ENCODE measurements at places on chromosomes 1 and 21.

DNA sequence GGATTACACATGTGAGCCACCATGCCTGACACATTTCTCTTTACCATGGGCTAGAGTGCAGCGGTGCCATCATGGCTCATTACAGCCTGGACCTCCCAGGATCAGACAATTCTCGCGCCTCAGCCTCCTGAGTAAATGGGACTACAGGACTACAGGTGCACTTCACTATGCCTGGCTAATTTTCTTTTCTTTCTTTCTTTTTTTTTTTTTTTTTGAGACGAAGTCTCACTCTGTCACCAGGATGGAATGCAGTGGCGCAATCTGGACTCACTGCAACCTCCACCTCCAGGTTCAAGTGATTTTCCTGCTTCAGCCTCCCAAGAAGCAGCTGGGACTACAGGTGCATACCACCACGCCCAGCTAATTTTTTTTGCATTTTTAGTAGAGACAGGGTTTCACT, 14.8 kb upstream of the KIF1B start:
- DNase-seq, result no peak

- no peak for DNase-seq
These were observed 31.9 kb upstream of the DENND1B start for GRCh38 chr1:197807216-197807615.

DNA sequence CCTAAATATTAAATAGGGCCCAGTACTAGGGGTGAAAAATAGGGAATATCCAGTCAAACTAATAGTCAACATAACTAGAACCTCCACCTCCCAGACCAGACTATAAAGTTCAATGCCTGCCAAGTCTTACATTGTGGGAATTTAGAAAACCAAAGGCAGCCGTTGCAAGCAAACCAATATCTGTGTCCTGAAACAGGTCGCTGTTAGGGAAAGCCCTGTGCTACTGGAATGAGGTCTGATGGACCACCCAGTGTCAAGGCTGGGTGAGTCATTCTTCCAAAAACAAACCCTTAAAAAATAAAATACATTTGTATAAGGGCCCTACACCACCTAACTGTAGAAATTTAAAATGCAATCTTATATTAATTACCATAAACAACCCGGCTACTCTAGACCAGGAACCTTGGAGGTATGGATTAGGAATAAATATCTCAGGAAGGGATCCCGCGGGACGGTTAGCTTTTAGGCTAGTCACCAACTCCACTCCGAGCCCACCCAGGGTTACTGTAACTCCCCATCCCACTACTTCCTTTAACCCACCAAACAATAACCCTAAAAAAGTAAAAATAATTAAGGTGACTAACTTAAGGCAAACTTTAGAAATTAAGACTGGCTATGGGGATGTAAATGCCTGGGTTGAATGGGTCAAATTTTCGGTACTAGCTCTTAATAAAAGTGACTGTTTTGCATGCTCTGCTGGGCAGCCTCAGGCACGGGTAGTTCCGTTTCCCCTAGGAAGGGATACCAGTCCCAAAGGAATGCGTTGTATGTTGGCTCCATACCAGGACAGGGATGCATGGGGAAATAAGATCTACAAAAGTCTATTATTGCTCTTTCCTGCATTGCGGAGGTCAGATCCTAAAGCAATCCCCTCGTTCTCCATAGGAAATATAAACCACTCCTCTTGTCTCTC, 65.4 kb upstream of the TLR5 start:
- DNase-seq, result no peak

- DNase-seq, result peak; percentile 39
These were observed 749 bp downstream of the CITED4 start for GRCh38 chr1:40861224-40862003.

DNA sequence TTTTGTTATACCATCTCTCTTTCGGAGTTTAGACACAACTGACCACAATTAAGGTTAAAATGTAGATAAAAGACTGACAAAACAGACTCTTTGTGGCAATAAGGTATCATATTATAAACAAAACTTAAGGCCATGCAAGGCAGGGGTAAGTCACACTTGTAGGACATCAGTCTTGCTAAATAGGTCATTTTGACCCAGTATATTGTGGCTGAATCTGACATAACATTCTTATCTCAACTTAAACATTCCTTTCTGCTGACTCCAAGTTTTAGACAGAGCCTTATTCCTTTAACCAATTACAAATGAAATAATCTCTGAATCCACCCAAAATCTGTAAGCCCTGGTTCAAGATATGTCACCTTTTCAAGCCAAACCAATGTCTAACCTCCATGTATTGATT, 733.4 kb upstream of the B3GALT2 start:
- no peak for DNase-seq

- DNase-seq, result no peak
These were observed 52.4 kb upstream of the H6PD start for GRCh38 chr1:9181990-9182783.

- DNase-seq, result no peak
These were observed 90.5 kb downstream of the PRDM2 start for GRCh38 chr1:13790290-13791030.

GRCh38 chr1:100494393-100495084, 43.4 kb upstream of the GPR88 start:
- DNase-seq, result no peak

GRCh38 chr21:26826801-26827200, 18.4 kb downstream of the ADAMTS1 start:
- DNase-seq, result no peak

DNA sequence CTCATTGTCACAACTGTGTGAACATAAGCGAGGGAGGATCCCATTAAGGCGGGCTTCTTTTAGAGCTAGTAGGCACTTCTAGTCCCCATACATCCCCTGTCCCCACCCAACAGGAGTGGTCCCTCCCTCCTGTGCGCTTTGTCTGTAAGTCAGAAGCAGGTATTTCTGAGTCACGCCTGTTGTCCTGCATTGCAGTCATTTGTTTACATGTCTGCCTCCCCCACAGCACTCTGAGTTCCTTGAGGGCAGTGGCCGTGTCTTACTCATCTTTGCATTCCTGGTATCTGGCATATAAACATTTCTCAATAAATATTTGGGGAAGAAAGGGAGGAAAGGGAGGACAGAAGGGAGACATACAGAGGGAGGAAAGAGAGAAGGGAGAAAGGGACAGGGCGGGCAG, 40.3 kb downstream of the PLEKHA6 start:
- DNase-seq, result no peak

Data from activated CD8-positive, alpha-beta memory T cell treated with anti-CD3 and anti-CD28 coated beads, Interleukin-2, amount 50 U/mL, for 4 hours (primary cell).